ENCODE measurements at places on chromosomes 3 and 15. TPM values are rescaled to one million over a fixed set of nuclear protein-coding genes. Genes with fewer than 3 reads are reported as not detected.

GRCh38 chr3:134093956-134094355 is 64.2 kb upstream of the SLCO2A1 start:
- no peak for DNase-seq

- no peak for DNase-seq
Measured at GRCh38 chr3:146503461-146504202, 34.3 kb upstream of the PLSCR2 start.

DNA sequence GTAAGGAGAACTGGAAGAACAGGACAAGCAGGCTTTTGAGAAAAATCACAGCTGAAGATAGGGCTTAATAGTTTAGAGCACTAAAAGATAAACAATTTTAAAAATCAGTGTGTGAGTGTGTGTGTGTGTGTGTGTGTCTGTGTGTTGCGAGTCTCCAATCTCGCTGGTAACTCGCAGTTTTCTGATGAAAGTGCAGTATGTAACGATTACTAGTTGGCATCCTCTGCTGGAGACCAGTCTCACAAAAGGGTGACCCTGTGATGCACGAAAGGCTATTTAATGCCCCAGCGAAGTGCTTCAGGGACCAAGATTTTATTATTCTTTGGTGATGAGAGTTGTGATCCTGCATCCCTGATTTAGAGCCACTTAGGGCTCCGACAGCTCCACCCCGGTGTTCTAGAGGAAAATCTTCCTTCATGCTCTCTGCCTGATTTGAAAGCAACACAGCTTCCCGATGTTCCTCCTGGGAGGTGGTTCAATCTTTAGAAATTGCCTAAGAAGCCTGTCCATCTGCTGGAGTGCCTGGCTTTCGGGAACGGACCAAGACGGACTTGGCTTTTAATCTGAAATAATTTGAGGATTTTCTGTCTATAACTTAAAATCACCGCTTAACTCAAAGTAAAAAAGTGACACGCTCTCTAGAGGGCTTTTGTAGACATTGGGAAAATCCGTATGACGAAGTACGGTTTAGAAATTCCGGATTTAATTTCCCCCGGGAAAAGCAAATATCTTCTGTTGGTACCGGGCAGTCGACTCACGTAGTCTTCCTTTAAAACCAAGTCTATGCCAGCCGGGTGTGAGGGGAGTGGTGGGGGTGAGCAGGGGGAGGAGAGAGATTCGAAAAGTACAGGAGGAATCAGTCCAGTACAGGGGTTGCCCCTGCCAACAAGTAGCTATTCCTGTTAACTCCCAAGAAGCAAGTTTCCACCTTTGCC is 1.1 kb upstream of the ALCAM start:
- DNase-seq: no peak

The PYGO1 gene
- total RNA-seq: 1.5 TPM

The SPSB4 gene
- total RNA-seq: 1.2 TPM

The ZMYND10 gene
- total RNA-seq: not detected

All from endothelial cell (in vitro differentiated cells).